ENCODE measurements at places on chromosomes 16 and 17. TPM values are rescaled to one million over a fixed set of nuclear protein-coding genes. Genes with fewer than 3 reads are reported as not detected.

- DNase-seq = peak; percentile 99
Observed at GRCh38 chr17:71633391-71633849, 487.4 kb upstream of the SOX9 start.

DNA sequence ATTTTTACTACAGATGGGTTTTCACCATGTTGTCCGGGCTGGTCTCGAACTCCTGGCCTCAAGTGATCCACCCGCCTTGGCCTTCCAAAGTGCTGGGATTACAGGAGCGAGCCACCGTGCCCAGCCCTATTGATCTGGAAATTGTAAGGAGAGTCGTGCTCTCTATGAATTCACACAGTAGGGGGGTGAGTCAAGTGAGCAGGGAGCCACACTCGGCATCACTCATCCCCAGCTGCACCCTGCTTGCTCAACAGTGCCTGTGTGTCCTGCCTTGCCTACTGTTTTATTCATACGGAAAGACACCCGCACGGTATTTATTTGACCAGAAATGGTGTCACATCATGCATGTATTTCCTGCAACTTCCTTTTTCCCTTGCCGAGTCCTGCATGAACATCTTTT lies 157.2 kb upstream of the FOXF1 start:
- DNase-seq = peak; percentile 48

Gene XAF1
- total RNA-seq = 0.43 TPM

GRCh38 chr17:35715416-35715815 lies 16.0 kb upstream of the RASL10B start:
- no peak for DNase-seq

DNA sequence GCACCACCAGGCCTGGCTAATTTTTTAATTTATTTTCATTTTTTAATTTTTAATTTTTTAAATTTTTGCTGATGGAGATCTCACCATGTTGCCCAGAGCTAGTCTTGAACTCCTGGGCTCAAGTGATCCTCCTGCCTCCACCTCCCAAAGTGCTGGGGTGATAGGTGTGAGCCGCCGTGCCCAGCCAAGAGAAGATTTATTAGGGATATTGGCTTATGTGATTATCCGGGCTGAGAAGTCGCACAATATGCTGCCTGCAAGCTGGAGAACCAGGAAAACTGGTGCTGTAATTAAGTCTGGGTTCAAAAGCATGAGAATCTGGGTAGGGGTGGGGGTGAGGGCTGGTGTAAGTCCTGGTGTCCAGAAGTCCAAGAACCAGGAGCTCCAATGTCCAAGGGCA lies 2.5 kb upstream of the C16orf90 start:
- DNase-seq = no peak

GRCh38 chr16:4172070-4172469 lies 55.8 kb upstream of the ADCY9 start:
- peak; percentile 9 for DNase-seq

Gene POLR2C
- total RNA-seq = 82.2 TPM

Gene OR3A3
- not detected for total RNA-seq

GRCh38 chr16:80844395-80844794 lies 40.0 kb upstream of the CDYL2 start:
- DNase-seq = no peak

- no peak for DNase-seq
Observed at GRCh38 chr16:53078765-53079485, 24.1 kb downstream of the CHD9 start.

Gene CFAP97D1
- total RNA-seq = not detected

- DNase-seq = no peak
Observed at GRCh38 chr17:80663781-80664206, 119.2 kb downstream of the RPTOR start.

DNA sequence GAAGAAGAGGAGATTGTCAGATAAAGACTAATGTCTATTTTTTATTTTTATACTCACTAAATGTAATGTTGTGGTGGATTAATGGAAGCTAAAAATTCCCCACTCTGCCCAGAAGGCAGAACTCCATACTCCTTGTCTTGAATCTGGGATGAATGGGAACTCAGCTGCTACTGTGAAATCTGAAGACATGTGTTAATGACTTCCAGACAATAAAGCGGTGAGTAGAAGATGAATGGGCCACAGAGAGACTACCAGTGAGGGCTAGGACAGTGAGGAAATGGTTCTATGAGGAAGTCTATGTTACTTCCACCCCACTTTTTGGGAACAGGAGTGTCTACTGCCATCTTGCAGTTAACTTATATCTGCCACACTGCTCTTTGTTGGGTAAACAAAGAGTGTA lies 726.9 kb downstream of the CDH8 start:
- DNase-seq = no peak

- no peak for DNase-seq
Observed at GRCh38 chr17:68820825-68821481, 134.2 kb downstream of the ABCA8 start.

DNA sequence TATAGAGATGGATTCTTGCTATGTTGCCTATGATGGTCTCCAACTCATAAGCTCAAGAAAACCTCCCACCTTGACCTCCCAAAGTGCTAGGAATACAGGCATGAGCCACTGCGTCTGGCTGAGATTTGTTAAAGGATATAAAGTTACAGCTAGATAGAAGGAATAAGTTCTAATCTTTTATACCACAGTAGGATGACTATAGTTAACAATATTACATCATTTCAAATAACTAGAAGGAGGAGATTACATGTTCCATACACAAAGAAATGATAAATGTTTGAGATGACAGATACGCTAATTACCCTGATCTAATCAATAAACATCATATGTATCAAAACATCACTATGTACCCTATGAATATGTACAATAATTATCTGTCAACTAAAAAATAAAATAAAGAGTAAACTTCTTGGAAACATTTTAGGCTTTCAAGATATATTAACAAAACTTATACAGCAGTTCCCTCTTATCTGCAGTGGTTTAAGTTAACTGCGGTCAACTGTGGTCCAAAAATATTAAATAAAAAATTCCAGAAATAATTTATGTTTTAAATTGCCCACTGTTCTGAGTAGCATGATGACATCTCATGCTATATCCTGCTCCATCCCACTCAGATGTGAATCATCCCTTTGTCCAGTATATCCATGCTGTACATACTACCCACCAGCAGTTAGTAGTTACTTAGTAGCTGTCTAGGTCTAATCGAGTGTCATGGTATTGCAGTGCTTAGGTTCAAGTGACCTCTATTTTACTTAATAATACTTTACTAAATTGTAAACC lies 129.2 kb upstream of the NACA2 start:
- no peak for DNase-seq

GRCh38 chr17:50721194-50722010 lies 2.0 kb downstream of the LUC7L3 start:
- DNase-seq = no peak

GRCh38 chr16:49491771-49492761 lies 118.5 kb downstream of the C16orf78 start:
- peak; percentile 2 for DNase-seq

- peak; percentile 85 for DNase-seq
Observed at GRCh38 chr16:53775821-53776431, 72.0 kb downstream of the FTO start.

GRCh38 chr16:12898551-12898950 lies 2.8 kb upstream of the SHISA9 start:
- DNase-seq = no peak

Gene AATK
- total RNA-seq = 0.86 TPM

GRCh38 chr17:64243340-64243739 lies 19.7 kb downstream of the TEX2 start:
- DNase-seq = no peak

GRCh38 chr16:1553946-1554825 lies 20.7 kb downstream of the TMEM204 start:
- no peak for DNase-seq

Gene NGFR
- 25.5 TPM for total RNA-seq

- no peak for DNase-seq
Observed at GRCh38 chr17:19371259-19372010, 6.9 kb upstream of the MAPK7 start.

Gene WFDC1
- total RNA-seq = not detected

- no peak for DNase-seq
Observed at GRCh38 chr17:36761203-36761950, 160.0 kb downstream of the MRM1 start.

DNA sequence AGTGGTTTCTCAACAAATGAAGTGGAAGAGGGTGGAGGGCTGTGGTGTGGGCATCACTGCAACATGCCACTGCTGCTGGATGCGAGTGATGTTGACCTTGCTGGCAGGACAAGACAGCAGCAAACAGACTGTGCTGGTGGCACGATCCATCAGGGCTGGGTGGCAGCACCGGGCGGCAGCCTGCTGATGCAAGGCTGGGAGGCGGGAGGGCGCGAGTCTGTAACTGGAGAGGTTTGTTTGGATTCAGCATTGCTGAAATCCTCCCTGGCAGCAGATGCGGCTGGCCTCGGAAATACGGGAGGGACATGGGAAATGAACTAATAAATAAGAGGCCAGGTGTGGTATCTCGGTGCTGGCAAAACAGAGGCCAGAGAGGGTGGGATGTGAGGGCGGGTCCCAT lies 224.2 kb downstream of the ENGASE start:
- DNase-seq = no peak

- DNase-seq = no peak
Observed at GRCh38 chr17:60740584-60740983, 62.9 kb downstream of the BCAS3 start.

- DNase-seq = peak; percentile 81
Observed at GRCh38 chr17:81991684-81992305, 14.4 kb downstream of the ASPSCR1 start.

- DNase-seq = no peak
Observed at GRCh38 chr17:58316260-58316960, 12.2 kb downstream of the TSPOAP1 start.

Gene ZNF385C
- 0.67 TPM for total RNA-seq

Gene C16orf89
- not detected for total RNA-seq

DNA sequence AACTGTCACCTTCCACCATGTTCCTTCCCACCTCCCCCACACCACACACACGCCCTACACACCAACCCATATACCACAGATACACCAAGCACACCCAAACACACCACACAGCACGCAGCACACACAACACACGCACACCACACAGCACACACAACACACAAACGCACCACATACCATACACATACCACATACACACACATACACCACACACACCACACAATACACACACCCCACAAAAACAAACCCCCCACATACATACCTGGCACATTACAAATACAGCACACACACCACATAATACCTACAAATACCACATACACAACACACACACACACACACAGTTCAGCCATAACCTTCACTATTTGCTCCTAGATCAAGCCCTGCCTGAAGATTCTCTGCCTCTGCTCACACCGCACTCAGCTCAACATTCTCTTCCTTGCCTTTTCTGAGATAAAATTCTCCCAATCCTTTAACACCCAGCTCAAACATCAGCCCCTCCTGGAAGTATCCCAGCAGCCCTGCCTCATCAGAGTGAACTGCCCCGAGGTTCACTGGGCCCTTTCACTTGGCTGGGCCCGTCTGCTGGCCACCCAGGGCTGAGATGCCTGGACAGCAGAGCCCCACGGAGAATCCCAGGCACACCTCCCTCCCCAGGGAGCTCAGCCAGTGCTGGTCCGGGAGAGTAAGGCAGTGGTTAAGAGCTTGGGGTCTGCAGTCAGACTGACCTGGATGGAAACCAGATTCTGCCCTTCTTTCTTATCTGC lies 31.9 kb upstream of the CPNE2 start:
- DNase-seq = no peak

DNA sequence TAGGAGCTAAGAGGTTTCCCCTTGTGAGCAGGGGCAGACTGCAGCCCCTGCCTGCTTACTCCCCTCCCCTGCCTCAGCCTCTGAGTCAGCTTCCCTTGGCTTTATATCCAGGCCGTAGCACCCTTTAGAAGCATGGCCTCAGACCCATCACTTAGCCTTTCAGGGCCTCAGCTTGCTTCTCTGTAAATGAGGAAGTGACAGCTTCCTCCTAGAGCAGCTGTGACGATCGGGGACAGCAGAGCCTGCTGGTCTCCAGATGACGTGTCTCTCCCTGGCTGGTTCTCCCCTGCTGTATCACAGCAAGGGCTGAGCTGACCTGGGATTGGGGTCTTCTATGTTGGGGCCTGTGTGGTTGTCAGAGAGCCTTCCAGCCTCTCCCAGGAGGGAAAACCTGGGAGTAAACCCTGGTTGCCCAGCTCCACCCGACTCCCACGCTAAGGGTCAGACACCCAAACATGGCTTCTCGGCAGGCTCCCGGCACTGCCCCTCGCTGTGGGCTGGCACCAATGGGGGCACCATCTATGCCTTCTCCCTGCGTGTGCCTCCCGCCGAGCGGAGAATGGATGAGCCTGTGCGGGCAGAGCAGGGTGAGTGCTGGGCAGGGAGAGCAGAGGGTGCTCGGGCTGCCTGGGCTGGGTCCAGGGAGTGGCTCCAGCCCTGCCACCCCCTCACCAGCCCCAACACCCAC lies 16.3 kb upstream of the MYO15B start:
- DNase-seq = no peak

Gene RHBDL1
- 3.2 TPM for total RNA-seq

Gene SCNN1B
- 3.0 TPM for total RNA-seq

Gene KRT12
- total RNA-seq = not detected

DNA sequence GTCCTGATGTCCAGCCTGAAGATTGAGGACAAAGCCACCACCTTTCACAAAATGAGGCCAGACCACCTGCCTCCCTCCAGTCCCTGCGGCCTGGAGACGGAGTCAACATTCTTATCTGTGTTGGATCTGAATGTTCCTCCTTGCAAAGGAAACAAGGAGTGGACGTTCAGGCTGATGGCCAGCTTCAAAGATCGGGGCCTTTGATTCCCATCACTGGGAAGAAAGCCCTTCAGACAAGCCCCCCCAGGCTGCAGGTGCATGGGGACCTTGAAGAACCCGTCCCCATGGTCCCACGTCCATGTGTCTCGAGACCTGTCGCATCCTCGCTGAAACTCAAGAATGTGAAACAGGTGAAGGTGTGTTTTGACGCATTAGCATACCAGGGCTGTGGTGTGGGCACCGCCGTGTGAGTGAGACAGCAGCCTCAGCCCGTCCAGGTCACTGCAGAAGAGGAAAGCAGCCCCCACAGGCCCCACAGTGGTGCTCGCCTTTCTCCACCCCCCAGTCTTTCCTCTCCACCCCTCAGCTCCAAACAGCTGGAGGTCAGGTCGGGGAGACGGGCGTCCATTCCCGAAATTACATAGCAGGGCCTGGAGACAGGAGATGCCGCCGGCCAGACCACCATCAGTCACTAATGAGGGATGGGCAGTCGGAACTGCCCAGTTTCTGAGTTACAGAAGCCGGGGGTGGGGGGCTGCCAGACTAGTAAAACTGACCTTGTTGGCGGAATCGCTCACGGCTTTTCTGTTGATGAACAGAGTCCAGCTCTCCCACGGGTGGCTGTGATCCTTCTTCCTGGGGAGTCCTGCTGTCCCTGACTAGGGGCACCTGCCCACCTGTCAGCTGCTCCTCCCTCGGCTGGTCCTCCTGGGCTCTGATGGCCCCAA lies 877 bp upstream of the CSNK1D start:
- DNase-seq = no peak

GRCh38 chr16:48745541-48745940 lies 135.6 kb upstream of the N4BP1 start:
- DNase-seq = no peak

Gene CD300E
- not detected for total RNA-seq

DNA sequence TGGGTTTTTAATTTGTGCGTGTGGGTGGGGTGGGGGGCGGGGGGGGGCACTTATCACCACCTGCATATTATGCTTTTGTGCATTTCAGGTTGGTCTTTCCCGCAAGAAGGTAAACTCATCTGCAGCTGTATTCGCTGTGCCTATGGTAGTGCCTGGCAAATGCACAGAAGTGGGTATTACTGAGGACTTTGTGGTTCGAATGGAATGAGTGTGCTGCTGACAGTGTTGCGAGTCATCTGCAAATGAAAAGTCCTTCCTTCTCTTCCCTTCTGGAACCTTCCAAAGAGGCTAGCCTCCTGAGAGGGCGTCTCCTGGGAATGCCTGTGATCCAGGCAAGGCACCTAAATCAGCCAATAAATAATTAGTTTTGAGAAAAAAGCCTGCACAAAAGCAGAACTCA lies 532.9 kb downstream of the MAF start:
- DNase-seq = peak; percentile 37
